ENCODE measurements at places on chromosomes 16 and 17. TPM values are rescaled to one million over a fixed set of nuclear protein-coding genes. Genes with fewer than 3 reads are reported as not detected.

DNA sequence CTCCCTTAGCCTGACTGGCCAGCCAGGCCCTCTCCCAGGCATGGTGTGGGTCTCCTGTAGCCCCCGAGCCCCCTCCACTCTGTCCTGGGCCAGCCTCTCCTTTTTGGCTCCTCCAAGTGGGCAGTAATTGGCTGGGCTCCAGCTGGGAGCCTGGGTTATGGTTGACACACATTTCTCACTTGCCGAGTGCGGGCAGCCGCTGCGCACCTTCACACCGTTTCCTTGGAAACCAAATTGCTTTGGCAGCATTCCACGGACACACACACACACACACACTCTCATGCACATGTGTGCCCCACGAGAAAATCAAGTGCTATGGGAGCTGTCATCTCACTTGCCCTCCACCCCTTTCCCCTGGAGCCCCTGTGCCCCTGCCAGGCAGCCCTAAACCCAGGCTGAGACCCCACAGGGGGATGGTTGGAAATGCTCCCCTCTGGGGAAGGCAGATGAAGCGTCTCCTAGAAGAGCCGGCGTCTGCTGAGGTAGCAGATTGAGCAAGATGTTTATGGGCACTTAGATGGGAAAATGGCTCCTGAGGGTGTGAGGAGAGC, 402.7 kb upstream of the TNRC6C start:
- DNase-seq, result no peak

Gene TOP2A
- total RNA-seq, result 2.2 TPM

- DNase-seq, result no peak
These were observed 23.6 kb downstream of the CNTROB start for GRCh38 chr17:7955414-7956227.

DNA sequence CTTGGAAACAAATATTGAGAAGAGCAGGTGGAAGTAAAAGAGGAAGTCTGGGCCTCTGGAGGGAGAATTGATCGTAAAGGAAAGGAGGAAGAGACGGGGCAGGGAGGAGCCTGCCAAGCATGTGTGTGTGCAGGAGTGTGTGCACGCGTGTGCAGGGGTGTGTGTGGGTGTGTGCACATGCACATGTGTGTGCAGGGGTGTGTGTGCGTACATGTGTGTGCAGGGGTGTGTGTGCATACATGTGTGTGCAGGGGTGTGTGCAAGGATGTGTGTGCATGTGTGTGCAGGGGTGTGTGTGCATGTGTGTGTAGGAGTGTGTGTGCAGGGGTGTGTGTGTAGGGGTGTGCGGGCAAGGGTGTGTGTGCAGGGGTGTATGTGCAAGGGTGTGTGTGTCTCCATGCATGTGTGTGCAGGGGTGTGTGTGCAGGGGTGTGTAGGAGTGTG, 10.0 kb downstream of the CEP295NL start:
- DNase-seq, result no peak

Gene PLEKHG4
- total RNA-seq, result 5.4 TPM

GRCh38 chr16:27217256-27217655, 13.9 kb downstream of the KDM8 start:
- no peak for DNase-seq

GRCh38 chr16:58417035-58417434, 24.8 kb downstream of the GINS3 start:
- DNase-seq, result peak; percentile 49

- DNase-seq, result no peak
These were observed 607 bp upstream of the NCOR1 start for GRCh38 chr17:16215965-16216316.

- DNase-seq, result no peak
These were observed 3.1 kb downstream of the CLCN7 start for GRCh38 chr16:1471569-1472194.

- peak; percentile 85 for DNase-seq
These were observed 9.1 kb downstream of the TP53I13 start for GRCh38 chr17:29577385-29578211.

DNA sequence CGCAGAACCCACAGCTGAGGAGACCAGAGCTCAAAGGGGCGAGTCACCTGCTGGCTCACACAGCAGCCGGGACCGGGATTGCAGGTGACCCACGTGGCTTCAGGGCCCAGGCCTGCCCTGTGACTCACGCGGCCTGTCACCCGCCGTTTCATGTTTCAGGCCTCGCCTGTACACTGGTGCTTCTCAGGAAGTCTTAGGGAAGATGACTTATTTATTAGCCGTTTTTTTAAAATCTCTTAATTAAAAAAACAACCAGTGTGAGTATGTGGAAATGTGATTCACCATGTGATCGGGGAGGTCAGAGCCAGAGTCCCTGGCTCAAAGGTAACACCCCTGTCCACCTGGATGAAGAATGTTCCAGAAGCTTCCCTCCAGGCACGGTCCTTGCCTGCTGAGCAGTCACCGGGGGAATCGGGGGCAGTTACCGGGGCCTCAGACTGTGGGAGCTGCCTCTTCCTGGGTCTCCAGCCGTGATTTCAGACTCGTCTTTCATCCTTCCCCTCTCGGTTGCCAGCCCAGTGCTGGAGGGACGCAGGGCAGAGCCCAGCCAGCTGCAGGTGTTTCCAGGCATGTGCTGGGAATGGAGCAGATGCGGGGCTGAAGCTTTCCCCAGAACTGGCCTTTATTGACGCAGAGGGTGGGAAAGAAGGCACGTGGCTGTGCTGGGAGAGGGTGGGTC, 49.3 kb downstream of the CMIP start:
- DNase-seq, result no peak

Gene RANBP10
- total RNA-seq, result 11.8 TPM

GRCh38 chr17:17921192-17922069, 50.8 kb downstream of the TOM1L2 start:
- no peak for DNase-seq

DNA sequence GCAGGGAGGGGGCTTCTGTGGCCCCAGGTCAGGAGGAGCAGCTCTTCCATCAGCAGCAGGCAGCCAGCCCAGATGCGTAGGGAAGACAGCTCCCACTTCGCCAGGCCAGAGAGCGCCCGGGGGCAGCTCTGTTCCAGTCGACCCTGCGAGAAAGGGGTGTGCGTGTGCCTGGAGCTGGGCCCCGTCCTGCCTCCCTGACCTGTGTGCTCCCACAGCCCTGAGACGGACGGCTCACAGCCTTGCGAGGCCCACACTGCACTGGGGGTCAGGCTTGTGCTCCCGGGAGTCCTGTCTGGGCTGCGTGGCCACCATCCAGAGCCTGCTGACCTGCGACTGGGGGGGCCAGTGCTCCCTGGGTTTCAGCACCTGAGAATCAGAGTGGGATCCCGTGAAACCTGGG, 469 bp upstream of the MSLN start:
- no peak for DNase-seq

- no peak for DNase-seq
These were observed 22.6 kb upstream of the SPATA32 start for GRCh38 chr17:45284176-45285140.

Gene KCNJ18
- total RNA-seq, result not detected

GRCh38 chr16:70715860-70716357, 30.1 kb upstream of the MTSS2 start:
- no peak for DNase-seq

- DNase-seq, result no peak
These were observed 46.5 kb downstream of the VAT1L start for GRCh38 chr16:77834635-77835540.

- DNase-seq, result no peak
These were observed 13.4 kb upstream of the MEIOC start for GRCh38 chr17:44642834-44643233.

Gene SCNN1B
- total RNA-seq, result 4.5 TPM

DNA sequence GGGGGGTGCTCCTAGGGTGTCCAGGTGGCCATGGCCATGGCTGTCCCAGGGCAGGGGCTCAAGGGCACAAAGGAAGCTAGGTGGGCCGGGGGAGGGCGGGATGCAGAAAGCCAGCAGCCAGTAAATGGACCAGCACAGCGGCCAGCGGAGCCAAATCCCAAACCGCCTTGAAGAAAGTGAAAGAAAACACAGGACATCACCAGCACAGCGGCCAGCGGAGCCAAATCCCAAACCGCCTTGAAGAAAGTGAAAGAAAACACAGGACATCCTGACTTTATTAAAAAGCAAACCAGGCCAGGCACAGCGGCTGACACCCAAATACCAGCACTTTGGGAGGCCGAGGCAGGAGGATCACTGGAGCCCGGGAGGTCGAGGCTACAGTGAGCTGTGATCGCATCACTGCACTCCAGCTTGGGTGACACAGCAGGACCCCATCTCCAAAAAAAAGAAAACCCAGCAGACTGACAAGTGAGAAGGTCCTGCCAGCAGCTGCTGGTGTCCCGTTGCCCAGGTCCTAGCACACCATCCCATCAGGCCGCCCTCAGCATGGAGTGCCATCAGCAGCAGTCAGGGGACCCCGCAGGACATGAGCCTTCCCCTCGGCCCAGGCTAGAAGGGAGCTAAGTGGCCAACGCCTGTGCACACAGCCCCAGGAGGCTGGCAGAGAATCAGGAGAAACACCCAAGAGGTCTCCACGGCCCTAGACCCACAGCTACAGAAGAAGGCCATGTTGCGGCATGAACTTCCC, 17.0 kb downstream of the SLC38A10 start:
- DNase-seq, result no peak

DNA sequence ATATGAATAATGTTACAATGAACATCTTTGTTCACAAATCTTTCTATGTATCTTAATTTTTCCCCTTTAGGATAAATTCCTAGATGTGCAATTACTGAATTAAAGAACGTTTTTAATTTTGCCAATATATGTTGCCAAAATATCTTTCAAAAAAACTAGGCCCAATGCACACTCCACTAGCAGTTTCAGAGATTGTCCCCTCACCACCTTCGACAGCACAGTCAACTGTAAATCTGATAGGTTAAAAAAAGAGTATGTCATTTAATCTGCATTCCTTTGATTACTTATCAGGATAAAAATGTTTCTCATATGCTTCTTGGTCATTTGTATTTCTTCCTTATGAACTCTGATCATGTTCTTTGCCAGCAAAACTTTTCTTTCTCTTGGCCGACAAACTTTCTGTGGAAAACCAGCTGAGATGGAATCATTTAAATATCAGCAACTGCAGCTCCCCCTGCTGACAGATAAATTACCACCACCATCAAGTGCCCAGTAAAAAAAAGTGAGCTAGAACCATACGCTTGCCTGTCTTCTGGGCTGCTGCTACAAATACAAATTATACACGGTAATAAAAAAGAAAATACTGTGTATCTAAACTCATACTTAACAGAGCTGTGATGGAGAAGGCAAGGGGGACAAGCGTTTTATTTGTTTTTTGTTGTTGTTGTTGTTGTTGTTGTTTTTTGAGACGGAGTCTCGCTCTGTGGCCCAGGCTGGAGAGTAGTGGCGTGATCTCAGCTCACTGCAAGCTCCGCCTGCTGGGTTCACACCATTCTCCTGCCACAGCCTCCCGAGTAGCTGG, 19.6 kb upstream of the KANSL1 start:
- DNase-seq, result no peak

DNA sequence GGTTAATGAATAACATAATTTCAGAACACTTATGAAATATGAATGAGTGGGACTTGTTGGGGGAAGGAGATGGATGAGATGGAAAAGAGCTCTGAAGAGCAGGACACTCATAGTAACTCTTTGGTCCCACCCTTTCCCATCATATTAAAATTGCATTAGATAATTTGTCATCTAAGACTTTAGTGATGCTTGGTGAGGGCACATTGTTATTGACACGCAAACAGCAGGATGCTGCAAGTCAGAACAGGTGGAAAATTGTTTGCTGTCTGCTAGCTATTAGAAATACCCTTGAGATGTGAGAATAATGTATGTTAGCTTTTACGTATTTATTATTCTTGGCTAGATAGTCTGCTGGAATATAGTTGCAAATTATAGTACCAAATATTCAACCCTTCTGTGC, 75.7 kb downstream of the TANC2 start:
- DNase-seq, result no peak

GRCh38 chr17:37605081-37605480, 4.1 kb downstream of the SYNRG start:
- DNase-seq, result no peak

GRCh38 chr17:17572010-17572785, 19.3 kb downstream of the PEMT start:
- no peak for DNase-seq

Gene ABCA9
- total RNA-seq, result 33.6 TPM

Gene ZNF385C
- 0.19 TPM for total RNA-seq
